ENCODE measurements at places on chromosomes 2 and 18. TPM values are rescaled to one million over a fixed set of nuclear protein-coding genes. Genes with fewer than 3 reads are reported as not detected.

ACTG2 gene
- total RNA-seq, result not detected

MFF gene
- total RNA-seq, result 64.2 TPM

DNA sequence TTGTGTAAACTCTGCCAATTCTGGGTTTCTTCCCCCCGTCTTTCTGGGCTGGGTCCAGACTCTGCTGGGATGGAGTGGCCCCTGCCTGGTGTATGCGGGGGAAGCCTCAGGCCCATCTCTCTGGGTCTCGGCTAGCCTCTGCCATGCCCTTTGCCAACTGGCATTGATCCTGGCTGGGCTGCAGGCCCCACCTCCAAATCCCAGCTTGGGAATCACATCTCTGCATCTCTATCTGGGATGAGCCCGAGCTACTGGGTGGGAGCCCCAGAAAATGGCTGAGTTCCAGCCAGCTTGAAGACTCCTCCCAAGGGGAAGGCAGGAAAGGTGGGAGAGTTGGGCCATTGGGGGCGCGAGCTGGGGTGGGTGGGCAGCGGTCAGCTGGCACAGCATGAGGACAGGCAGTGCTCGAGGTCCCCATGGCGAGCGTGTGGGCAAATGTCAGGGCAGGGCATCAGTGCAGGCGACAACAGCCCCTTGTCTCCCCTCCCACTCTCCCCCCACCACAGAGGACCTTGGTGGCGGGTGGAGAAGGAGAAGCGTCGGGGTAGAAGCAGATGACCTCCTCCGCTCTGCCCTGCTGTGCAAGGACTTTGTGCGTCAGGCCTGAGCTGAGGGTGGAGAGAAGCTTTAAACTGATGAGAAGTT, 139.4 kb downstream of the ASB1 start:
- no peak for DNase-seq

- no peak for DNase-seq
Measured at GRCh38 chr2:105604938-105605337, 139.8 kb upstream of the NCK2 start.

DNA sequence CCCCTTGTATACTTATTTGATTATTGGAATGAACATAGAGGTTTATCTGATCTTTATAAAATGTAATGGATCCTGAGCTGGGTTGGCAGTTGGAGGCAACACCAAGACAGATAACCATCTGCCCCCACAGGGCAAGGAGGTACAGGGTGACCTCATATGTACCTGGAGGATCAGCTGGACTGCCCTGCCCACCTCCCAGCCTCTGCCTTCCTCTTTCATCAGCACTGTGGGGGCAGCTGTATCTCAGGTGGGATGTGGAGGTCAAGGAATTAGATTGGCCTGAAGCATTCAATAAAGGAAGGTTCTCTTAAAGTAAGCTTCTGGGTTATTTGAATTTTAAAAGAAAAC, 92.6 kb downstream of the LYPD6 start:
- DNase-seq, result no peak

DNA sequence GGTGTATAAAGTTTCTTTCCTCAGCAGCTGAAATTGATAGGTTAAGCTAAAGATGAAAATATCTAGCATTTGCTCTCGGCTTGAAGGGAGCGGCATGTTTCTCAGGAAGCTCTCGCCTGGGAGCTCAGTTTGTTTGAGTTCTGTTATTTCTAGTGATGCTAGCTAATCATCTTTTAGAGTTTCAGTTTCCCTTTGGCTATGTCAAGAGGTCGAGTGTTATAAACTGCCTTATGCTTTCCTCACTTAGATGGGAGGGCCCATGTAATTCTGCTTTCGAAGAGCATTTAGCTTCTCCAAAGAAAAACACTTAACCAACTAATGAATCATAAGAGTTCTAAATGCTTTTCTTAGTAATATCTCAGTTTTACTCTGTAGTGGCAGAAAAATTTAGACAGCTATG, 33.6 kb downstream of the PLCL1 start:
- peak; percentile 8 for DNase-seq
